MCF 10A (cell line): ENCODE measurements at places on chromosomes 13 and 19. TPM values are rescaled to one million over a fixed set of nuclear protein-coding genes. Genes with fewer than 3 reads are reported as not detected.
A peak's percentile ranks its signal among the peaks of the same experiment; 100 is the strongest.

GRCh38 chr13:77502104-77502720 lies 33.3 kb upstream of the SCEL start:
- no peak for DNase-seq

DNA sequence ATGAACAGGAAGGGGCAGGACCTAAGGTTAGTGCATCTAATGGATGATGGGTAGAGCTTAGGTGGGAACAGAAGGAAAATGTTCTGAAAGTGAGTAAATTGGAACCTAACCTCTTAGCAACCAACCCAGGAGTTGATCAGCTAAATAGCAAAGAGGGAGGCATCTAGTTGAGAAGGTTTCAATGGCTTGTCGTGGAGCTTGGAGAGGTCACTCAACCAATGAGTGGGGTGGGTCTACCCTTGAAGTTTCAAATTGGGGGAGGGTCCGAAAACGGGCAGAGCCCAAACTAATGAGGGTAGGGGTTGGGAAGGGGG lies 5.7 kb upstream of the SHKBP1 start:
- no peak for DNase-seq

DNA sequence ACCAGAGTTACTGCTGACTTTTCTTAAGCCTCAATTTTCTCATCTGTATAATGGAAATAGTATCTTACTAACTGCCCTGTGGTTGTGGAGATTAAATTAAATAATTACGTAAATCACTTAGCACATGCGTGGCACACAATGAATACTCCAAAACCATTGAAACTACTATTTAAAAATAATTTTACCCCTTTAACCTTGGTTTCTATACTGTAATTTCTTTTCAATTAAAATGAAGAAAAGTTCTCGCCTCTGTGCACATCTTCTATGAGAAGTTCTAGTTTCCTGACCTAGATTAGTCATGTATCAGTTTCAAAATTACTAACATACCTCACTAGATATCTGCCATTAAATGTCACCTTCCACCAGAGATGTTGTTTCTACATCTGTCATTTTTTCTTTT lies 5.7 kb downstream of the SLITRK1 start:
- no peak for DNase-seq

The PSG11 gene
- total RNA-seq: not detected in 2 replicates

- peak; percentile 85 for DNase-seq
Observed at GRCh38 chr19:52990759-52991418, 22.8 kb upstream of the ERVV-1 start.

The CDX2 gene
- total RNA-seq: not detected in 2 replicates

DNA sequence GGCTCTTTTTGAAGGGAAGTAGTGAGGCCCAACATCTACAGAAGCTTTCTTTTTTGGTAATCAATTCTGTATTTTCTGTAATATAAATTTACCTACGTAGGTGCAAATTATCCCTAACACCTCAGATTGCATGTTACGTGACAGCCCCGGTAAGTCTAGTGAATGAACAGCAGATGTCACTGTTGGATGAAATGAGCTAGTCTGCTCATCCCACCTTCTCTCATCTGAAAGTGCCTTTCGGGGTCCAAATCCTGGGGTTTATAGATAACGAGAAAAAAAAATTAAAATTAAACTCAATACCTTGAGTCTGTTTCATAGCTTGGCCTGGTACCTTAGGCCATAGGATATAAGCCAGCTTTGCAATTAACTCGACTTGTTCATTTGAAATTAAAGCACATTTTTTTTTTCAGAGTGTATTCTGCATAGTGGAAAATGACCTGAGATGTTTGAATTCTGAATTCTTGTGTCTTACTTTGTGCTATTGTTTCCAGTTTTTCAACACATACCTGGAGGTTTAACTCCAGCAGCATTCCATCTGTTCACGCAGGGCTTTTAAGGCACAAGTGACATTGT lies 548.2 kb downstream of the GPC5 start:
- DNase-seq: peak; percentile 46

The NFIX gene
- 26.9 and 27.2 TPM in 2 replicates for total RNA-seq

The GFY gene
- not detected in 2 replicates for total RNA-seq
